ENCODE measurements at places on chromosomes 12 and 14.
A peak's percentile ranks its signal among the peaks of the same experiment; 100 is the strongest.

- no peak for DNase-seq
Observed at GRCh38 chr12:127546721-127547505, 720.1 kb upstream of the TMEM132C start.

DNA sequence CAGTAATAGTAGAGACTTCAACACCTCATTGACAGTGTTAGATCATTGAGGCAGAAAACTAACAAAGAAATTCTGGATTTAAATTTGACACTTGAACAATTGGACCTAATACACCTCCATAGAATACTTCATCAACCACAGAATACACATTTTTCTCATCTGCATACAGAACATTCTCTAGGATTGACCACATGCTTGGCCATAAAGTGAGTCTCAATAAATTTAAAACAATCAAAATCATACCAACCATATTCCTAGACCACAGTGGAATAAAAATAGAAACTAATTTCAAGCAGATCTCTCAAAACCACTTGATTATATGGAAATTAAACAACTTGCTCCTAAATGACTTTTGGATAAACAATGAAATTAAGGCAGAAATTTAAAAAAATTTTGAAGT is 82.3 kb downstream of the SLC38A4 start:
- no peak for DNase-seq

GRCh38 chr12:107329569-107330324 is 236.4 kb upstream of the CRY1 start:
- no peak for DNase-seq

- no peak for DNase-seq
Observed at GRCh38 chr14:77582511-77582910, 33.9 kb downstream of the SPTLC2 start.

GRCh38 chr14:55780156-55780946 is 200.3 kb downstream of the KTN1 start:
- peak; percentile 93 for DNase-seq
